NCI-H345 (cell line): ENCODE measurements at places on chromosomes 16 and 17.

- no peak for DNase-seq
These were observed 30.8 kb downstream of the CDIP1 start for GRCh38 chr16:4507588-4508345.

GRCh38 chr17:63421681-63422645 is 24.1 kb downstream of the CYB561 start:
- DNase-seq, result no peak

DNA sequence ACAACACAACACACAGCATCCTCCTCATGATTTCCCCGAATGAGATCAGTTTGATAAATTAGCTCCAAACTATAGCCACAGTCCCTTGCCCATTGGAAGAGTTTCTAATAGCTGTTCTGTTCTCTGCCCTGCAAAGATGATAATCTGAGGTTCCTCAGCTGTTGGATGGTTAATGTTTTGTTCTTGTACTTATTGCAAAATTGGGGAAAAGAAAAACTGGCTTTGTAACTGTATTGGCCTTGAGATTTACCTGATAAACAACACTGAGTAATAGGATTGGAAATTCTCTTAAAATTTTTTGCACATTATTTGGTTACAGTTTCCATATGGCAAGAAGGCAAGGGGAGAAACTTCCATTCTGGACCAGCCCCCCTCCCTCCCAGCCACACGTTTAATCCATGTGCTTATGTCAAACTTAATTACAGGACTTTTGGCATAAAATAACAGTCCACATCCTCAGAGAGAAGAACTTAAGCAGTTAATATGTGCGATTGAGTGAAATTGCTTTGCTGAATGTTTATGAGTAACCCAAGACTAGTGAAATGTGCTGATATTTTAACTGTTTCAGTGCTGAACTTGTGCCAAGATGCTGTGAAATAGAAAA is 119.1 kb upstream of the ZFHX3 start:
- DNase-seq, result no peak

- DNase-seq, result no peak
These were observed 6.3 kb upstream of the PPP1R27 start for GRCh38 chr17:81840826-81841778.

- no peak for DNase-seq
These were observed 4.6 kb upstream of the PMP22 start for GRCh38 chr17:15269780-15270089.

GRCh38 chr17:14791221-14791620 is 473.9 kb downstream of the PMP22 start:
- DNase-seq, result no peak

DNA sequence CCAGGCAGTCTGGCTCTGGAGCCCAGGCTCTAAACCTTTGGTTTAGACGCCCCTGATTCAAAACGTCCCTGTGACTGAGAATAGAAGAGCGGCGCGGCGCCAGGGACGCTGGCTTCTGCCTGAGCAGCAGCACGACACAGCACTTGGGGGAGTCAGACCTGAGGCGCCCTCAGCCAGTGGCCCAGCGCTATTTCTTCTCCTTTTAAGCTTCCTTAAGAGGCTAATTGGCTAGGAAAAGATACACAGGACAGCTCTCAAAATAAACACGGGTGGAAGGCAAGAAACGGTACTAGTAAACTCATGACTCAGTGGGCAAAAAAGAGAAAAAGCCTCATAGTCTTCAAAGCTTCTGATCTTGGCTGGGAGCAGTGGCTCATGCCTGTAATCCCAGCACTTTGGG is 34.9 kb downstream of the GTF3C1 start:
- DNase-seq, result no peak

DNA sequence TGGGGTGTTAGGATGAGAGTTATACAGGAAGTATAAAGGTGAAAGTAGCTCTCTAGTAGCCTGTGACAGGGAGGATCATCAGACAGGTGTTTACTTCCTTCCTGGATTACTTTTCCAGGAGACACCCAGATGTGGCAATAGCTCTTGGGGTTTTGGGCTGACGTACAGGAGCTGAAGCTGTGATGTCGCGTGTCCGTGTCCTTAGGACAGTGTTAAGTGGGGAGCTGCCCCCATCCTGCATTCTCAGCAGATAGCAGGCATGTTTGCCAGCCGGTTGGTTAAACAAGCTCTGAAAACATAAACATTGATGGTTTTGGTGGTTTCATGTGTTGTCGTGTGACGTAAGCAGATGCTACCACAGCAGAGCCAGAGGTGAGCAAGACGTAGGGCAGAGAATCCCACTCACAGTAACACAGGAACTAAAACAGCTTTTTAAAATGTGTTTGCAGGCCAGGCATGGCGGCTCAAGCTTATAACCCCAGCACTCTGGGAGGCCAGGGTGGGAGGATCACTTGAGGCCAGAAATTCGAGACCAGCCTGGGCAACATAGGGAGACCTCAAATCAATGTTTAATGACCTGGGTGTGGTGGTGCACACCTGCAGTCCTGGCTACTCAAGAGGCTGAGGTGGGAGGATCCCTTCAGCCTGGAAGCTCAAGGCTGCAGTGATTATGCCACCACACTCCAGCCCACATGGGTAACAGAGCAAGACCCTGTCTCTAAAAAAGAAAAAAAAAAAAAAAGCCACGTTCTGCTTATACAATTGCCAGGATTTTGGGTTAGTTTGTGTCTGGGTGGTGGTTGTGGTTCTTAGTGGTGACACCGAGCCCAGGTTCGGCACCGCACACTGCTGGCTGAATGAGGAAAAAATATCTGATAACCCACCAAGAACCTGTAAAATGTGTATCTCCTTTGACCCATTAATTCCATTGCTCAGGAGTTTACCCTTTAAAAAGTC is 18.2 kb upstream of the IL17C start:
- no peak for DNase-seq

GRCh38 chr17:4604111-4604644 is 19.8 kb downstream of the SMTNL2 start:
- DNase-seq, result peak; percentile 69

- no peak for DNase-seq
These were observed 76.8 kb upstream of the CIBAR2 start for GRCh38 chr16:85188822-85189672.

DNA sequence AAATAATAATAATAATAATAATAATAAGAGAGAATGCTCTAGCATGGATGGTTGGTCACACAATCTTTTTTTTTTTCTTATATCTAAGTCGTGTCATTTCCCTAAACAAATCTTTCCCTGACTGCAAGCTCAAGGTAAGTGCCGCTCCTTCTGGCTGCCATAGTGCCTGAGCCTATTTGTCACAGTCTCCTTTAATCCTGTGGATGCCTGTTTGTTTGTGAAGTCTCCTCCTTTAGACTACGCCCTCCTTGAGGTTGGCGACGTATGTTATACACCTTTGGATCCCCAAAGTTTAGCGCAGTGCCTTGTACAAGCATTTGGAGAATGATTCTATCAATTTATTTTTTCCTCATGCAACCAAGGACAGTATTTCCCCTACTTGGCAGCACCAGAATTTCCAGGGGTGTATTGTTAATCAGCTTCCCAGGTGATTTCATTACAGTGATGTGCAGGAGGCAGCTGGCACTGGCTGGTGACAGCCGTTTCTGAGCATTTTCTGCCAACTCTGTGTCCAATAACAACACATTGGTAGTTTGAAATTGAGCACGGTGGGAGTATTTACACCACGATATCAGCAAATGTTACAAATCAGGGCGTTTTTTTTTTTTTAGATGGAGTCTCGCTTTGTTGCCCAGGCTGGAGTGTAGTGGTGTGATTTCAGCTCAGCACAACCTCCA is 26.6 kb downstream of the TMEM238L start:
- DNase-seq, result no peak

- DNase-seq, result no peak
These were observed 10.2 kb downstream of the CBX4 start for GRCh38 chr17:79829004-79829403.

GRCh38 chr17:29710891-29711418 is 88.2 kb upstream of the CORO6 start:
- no peak for DNase-seq

DNA sequence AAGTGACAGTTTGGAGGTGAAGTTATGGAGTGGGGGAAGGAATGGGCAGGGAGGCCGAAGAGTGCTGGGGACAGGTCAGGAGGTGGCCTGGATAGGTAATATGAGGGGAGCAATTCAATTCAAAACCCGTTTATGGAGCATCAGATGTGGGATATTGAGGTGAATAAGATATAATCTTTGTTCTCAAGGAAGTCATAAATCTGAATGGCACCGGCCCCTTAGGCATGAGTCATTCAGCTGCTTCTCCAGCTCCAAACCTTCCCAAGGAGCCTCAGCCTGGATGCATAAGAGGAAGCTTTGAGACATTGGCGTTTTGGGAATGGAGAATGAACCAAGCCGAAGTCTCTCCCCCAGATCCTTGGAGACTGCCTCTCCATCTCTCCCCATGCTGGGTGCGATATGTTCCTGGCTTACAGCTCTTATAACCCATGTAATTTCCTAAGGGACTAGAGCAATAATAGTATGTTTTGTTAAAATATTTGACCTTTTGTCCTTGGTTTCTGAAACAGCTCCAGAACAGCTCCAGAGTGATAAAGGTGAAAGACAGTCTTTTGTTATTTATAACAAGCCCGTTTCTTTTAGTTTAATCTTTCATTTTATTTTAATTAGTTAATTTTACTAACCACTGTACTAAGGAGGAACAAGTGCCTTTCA is 1.7 kb downstream of the TUBG2 start:
- no peak for DNase-seq

DNA sequence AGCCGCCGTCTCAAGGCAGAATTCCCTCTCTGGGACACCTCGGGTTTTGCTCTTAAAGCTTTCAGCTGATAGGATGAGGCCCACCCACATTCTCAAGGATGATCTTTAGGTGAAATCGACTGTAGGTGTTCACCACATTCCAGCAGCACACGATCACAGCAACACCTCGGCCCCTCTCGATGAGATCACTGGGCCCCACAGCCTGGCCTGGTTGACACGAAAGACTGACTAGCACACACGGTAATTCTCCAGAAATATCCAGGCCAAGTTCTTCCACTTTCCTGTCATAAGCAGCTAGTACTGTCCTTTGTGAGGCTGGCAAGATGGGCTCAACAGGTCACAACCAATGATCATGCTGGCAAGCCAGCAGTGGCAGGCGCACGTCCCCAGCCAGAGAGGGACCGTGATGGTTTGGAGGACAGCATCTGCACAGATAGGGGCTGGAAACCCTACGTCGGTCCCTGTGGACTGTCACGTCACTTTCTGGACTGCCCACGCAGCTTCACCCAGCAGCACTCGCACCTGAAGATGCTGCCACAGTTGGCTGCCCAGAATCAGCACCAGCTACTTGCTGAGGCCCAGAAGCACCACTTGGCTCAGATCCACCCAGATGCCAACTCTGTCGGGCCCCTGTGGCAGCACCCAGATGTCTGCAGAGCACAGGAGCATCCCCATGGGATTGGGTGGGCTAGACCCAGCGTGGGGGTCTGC is 17.4 kb downstream of the TMC6 start:
- no peak for DNase-seq

GRCh38 chr16:10539236-10539635 is 41.2 kb downstream of the EMP2 start:
- no peak for DNase-seq

DNA sequence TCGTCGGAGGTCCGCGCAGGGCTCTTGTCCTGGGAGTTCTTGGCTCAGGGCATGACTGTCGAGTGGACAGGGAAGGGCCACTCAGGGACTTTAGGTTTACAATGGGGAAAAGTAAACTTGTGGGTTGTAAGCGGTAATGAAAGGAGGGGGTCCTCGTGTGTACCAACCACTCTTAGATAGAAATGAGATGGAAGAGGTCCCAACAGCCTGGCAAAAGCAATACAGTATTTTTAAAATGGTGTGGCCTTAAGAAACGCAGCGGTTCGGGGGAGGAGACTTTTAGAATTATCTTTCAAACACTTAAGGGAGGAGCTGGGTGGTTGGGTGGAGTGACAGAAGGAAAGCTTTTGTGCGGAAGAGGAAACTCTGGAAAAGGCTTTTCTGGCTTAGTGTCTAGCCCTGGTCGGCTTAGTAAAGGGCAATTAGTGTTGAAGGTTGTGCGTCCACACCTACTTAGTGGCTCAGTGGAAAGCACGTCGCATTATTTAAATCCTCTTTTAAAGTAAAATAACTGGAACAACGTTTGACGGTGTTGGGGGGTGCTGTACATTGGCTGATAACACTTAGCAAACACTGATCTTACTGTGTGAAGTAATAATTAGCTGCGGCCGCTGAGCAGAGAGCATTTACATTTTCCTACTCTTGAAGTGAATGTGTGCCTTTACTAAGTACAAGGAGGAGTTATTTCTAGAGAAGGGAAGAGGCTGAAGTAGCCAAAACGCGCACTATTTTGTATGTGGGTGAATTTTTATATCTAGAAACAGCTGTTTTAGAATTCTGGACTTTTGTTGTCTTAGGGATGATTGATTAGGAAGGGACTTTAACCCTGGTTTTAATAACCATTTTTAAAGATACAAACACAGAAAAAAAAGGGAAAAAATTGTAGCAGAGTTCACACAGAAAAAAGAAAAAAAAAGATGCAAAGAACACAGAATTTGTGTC is 1.0 kb downstream of the WSB1 start:
- peak; percentile 39 for DNase-seq

DNA sequence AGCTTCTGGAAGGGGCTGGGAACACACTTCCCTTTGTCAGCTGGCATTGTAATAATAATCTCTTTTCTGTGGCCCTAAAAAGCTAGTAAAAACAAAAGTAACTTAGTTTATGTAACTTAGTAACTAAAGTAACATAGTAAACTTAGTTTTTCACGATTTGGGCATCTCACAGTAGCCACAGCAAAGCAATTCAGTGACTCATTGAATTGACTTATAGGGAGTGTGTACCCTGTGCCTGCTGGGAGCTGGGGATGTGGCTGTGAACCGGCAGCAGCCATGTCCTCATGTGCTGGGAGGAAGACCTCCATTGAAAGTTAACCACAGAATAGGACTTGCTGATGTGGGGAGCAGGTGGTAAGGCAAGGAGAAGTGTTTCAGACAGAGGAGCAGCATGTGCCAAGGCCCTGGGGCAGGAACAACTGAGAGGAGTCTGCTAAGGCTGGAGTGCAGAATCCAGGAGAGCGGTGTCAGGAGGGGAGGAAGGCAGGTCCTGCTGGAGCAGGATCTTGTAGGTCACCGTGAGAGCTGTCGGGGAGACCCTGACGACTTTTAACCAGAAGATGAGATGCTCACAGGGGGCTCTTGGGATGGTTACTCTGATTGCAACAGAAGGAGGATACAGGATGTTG is 112.8 kb downstream of the PLCG2 start:
- DNase-seq, result no peak

GRCh38 chr17:19371259-19372010 is 6.9 kb upstream of the MAPK7 start:
- DNase-seq, result no peak

- DNase-seq, result no peak
These were observed 12.7 kb upstream of the MLKL start for GRCh38 chr16:74713325-74713724.

GRCh38 chr16:13968835-13969234 is 48.9 kb downstream of the ERCC4 start:
- no peak for DNase-seq

- no peak for DNase-seq
These were observed 63.9 kb downstream of the RTN4RL1 start for GRCh38 chr17:1961189-1961588.

- DNase-seq, result no peak
These were observed 3.8 kb downstream of the SNX20 start for GRCh38 chr16:50677351-50677750.
